ENCODE measurements at places on chromosomes 6 and 20.

- DNase-seq = no peak
These were observed 11.8 kb upstream of the FILIP1 start for GRCh38 chr6:75505424-75505823.

DNA sequence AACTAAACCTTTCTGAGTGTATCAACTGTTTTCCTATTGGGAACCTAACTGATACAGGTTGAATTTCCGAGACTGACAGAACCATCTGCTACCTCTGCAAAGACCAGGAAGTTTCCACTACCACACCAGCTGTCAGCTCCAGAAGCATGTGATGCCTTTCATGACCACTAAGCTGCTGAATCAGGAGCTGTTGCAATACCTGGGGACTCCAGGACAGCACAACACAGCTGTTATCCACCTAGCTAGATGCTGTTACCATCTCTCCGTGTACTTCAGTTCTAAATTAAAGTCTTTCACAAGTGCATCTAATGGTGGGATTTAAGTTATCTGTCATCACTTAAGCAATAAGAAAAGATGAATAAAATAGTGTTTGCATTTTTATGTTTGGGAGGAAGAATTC is 158.2 kb upstream of the IMPG1 start:
- DNase-seq = no peak

- DNase-seq = no peak
These were observed 7.0 kb upstream of the RNF217 start for GRCh38 chr6:124955108-124955856.

DNA sequence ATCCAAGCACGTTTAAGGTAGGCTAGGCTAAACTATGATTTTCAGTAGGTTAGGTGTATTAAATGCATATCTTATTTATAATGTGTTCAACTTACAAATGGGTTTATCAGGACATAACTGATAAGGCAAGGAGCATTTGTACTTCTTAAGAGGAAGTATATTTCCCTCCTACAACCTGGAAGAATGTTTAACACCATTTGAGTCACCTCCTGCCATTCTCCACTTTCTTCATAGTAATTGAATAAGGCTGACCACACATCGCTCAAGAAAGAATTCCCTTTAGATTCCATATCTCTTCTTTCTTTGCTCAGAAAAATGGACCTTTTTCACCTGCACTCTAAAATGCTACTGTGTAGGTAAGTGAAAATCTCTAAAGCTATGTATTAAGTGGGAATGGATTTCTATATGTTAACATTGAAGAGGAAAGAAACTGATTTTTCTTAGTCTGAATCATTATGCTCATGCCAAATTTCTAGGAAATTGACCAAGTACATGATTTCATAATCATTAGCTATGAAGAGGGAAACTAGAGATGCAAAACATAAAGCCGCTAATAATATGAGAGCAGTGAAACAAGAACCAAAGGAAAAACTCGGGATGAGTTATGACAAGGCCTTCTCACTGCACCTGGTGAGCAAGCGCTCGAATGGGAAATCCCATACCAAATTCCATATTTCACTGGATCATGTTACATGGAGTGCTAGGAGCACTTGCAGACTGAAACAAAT is 210.4 kb downstream of the ALDH8A1 start:
- no peak for DNase-seq

DNA sequence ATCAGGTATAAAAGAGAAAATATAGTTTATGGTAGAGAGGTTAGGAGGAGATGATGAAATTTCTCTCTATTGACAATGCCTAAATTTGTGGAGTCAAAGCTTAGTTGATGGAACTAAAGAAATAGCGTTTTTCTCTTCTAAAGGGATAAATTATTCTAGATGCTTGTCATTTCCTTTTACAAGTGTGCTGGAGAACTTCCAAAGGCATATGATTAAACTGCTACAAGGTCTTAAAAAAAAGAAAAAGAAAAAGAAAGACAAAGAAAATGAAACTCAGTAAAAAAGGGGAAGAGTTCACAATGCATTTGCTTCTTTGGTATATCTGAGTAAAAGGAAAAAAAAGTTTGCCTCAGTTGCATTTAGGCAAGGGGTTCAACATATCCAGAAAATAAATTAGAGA is 499.8 kb upstream of the PTCHD4 start:
- no peak for DNase-seq

- no peak for DNase-seq
These were observed 19.8 kb upstream of the C6orf62 start for GRCh38 chr6:24738741-24739140.

DNA sequence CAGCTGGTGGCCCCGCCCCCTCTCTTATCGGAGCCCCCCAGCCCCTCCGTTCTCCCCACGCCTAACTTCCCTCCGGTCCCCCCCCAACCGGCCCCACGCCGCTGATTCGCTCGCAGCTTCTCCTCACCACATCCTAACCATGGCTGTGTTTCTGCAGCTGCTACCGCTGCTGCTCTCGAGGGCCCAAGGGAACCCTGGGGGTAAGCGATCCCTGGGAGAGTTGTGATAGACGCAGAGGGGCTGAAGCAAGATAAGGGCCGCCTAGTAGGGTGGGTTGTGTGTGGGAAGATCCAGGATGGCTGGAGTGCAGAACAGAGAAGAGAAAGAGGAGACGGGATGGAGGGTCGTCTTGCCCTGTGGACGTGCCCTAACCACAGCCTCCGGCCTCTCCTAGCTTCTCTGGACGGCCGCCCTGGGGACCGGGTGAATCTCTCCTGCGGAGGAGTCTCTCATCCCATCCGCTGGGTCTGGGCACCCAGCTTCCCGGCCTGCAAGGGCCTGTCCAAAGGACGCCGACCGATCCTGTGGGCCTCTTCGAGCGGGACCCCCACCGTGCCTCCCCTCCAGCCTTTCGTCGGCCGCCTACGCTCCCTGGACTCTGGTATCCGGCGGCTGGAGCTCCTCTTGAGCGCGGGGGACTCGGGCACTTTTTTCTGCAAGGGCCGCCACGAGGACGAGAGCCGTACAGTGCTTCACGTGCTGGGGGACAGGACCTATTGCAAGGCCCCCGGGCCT is at the start of gene MPIG6B:
Gene MPIG6B (plus strand): TSS at position 129 of the 735 bp plus-strand sequence. CDS start 11 bp downstream, at position 140.
- DNase-seq = no peak

- DNase-seq = no peak
These were observed 1.7 kb upstream of the C6orf141 start for GRCh38 chr6:49548613-49549304.

DNA sequence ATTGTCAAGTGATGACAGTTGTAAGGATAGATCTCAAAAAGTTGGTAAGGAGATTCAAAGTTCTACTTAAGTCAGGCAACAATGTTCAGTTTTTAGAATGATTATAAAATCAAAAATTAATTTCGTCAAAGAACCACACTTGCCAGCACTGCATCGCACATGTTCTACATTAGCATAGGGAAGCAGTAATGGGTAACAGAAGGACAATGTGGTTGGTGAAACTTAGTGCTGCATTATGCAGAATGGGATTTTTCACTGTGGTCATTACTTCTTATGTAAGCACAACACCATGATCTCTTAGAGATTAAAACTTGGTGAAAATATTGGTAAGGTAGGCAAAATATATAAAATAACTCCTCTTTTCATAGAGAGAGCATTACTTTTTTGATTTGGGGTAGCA is 173.7 kb upstream of the THEMIS start:
- no peak for DNase-seq

DNA sequence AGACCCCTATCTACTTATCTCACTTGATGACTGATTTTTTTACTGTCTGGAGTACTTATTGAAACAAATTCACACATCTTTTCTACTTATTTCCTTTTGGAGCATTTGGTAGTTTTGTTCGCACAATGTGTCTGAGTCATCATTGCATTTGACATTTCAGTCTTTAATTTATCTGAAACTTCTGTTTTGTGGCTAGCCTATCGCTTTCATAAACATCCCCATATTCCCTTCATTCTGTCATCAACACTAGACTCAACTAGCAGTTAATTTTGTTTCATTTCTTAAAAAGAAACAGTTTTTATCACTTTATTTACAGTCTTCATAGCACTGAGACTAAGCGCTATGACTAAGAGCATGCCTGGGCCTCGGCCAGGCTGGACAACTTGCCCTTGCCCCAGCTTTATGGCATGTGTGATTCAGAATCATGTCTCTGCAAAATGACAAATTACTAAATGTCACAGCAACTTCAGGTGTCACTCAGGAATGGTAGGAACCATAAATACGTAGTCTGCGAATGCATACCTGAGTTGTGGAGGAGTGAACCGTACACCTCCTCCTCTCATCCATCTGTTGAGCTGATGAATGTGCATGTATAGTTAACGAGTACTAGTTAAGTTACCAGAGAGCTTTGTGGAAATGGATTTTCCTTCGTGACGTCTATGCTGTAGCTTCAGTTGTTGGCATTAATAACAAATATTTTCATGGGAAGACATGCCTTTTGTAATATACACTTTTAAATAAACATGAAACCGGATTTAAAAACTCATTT is 16.2 kb downstream of the L3MBTL3 start:
- peak; percentile 45 for DNase-seq

Data from fibroblast of skin of scalp (primary cell).